Amygdala (tissue), 56 donors: ENCODE measurements at places on chromosomes 13 and 19.

- no peak for DNase-seq
These were observed 1.1 kb downstream of the ZBTB45 start for GRCh38 chr19:58518256-58519086.

DNA sequence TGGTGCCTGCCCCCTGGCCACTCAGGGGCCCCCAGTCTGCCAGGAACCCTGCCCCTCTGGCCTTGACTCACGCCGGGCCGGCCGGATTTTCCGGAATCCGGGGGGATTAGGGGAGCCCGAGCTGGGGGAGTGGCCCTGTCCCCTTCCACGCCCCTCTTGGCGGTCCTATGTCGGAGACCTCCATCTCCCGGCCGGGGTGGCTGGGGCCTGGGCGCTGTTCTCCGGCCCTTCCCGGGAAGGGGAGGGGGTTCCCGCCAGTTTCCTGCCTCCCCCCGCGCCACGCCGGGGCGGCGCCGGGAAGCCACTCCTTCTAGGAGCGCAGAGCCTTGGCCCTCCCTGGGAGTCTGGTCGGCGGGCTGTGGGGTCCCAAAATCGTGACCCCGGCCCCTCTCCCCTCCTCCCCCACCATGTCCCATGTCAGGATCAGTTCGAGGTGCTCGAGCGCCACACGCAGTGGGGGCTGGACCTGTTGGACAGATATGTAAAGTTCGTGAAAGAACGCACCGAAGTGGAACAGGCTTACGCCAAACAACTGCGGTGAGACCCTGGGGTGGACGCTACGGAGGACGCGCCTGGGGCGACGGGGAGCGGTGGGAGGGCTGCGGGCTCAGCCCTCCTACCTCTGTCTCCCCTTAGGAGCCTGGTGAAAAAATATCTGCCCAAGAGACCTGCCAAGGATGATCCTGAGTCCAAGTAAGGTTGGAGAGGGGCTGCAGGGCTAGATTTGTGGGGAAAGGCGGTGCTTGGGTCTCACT is 1.3 kb downstream of the TRIP10 start:
- DNase-seq = no peak

DNA sequence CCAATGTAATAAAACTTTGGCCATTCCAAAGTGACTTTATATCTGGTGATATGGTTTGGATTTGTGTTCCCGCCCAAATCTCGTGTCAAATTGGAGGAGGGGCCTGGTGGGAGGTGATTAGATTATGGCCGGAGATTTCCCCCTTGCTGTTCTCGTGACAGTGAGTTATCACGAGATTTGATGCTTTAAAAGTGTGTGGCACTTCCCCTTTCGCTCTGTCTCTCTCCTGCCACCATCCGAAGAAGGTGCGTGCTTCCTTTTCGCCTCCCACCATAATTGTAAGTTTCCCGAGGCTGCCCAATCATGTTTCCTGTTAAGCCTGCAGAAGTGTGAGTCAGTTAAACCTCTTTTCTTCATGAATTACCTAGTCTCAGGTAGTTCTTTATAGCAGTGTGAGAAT is 9.3 kb upstream of the NALCN start:
- DNase-seq = no peak

DNA sequence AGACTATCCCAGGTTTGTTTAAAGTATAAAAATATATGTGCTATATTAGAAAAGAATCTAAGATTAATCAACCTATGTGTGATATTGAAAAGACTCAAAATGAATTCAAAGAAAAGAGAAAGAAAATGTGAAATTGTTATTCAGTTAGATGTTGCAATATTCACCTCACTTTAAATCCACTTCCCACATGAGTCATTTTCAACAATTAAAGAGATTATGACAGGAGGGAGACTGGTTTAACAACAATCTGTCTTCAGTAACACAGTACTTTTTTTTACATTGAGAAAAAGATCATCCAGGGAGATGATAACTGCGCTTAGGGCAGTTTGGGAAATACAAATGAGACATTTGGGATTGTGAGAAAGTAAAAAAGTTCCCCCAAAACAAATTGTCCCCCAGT is 1246.2 kb downstream of the SLITRK1 start:
- DNase-seq = no peak

DNA sequence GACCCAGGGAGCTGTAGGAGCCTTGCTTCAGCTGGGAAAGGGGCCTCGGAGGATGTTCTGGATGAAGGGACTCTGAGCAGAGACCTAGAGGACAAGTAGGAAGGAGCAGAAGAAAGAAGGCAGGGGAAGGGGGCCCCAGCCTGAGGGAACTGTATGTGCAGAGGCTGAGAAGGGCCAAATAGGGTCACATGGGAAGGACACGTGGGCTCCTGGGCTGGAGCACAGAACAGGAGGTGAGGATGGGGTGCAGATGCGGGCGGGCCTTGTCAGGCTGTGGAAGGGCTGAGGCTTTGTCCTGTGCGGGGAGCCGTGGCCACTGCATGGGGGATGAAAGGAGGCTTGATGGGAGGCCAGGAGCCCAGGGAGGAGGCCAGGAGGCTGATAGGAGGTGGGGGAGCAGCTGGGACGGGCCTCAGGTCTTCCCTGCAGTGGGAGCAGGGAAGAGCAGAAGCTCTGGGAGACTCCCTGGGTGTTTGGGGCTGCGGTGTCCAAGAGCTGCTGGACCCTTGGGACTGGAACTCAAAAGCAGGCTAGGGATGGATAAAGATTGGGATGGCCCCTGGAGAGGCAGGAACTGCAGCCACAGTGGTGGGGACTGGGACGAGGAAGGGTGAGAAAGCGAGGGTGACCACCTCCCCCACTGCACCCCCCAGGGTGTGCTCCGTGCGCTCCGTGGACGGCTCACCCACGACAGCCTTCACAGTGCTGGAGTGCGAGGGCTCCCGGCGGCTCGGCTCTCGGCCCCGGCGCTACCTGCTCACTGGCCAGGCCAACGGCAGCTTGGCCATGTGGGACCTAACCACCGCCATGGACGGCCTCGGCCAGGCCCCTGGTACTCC is 11.4 kb upstream of the LTBP4 start:
- no peak for DNase-seq

- no peak for DNase-seq
These were observed 15.2 kb downstream of the KCTD15 start for GRCh38 chr19:33811736-33812387.

DNA sequence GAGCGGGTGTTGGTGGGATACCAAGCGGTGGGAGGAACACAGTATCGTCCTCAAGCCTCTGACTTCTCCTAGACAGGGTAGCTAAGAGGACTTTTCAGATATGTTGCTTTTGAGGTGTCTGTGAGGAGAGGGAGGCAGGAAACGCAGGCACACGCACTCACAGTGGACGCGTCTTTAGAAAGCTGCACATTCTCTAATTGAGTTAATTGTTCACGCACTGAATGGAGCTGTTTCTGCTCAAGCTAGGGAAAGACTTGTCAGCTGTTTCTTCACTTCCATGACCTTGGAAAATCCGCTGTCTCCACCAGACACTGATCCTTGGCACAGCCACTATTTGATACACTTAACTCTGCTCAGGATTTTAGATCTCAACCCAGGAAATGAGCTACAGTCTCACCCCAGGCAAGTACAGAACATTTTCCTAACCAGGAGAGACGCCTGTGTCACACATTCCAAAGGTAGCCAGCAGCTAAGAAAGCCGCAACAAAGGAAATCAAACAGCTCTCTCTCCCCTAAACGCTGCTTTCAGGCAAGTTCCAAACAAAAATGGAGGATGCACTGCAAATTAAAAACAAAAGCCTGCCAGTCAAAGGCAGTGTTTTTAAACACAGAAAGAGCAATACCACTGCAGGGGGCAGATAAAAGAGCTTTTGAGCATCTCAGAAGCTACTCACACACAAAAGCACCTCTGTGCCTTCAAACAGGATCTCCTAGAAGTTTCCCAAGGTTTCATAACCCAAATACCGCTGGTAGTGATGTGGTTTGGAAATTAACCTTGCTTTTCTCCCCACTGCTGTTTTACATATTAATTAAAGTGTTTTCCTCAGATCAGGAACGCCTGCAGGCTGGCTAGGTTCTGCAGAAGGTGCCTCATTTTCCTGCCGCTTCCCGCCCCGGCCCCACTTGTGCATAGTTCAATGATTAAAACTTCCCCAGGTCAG is 57.3 kb downstream of the IRS2 start:
- no peak for DNase-seq

DNA sequence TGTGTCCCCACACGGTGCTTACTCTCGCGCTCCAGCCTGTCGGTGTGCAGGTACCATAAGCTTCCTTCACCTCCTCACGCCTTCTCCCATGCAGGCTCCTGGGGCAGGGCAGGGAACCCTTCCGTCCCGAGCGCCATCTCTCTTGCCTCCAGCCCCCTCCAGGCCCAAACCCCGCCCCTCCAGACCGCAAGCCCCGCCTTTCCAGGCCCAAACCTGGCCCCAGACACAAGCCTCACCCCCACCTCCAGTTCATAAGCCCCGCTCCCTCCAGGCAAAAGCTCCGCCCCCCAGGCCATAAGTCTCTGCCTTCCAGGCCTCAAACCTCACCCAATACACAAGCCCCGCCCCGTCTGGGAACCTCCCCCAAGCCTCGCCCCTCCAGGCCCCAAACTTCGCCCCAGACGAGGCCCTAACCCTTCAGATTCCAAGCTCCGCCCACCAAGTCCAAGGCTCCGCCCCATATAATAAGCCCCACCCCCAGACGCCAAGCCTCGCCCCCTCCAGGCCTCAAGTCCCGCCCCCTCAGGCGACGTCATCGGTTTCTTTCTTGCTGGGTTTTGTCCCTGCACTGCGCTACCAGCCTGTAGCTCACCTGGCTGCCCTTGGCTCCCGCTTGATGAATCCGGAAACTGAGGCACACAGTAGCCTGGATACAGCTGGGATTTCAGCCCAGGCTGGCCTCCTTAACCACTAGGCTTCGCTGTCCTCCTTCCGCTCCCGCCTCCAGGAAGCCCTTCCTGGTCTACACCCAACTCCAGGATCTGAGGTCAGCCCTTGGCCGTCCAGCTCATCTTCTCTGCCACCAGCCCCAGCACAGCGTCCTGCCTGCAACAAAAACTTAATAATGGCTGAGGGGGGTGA is 16.1 kb downstream of the MKNK2 start:
- no peak for DNase-seq

GRCh38 chr19:14096272-14096992 is 5.9 kb upstream of the SAMD1 start:
- no peak for DNase-seq

GRCh38 chr19:30479231-30479630 is 107.0 kb downstream of the ZNF536 start:
- no peak for DNase-seq

DNA sequence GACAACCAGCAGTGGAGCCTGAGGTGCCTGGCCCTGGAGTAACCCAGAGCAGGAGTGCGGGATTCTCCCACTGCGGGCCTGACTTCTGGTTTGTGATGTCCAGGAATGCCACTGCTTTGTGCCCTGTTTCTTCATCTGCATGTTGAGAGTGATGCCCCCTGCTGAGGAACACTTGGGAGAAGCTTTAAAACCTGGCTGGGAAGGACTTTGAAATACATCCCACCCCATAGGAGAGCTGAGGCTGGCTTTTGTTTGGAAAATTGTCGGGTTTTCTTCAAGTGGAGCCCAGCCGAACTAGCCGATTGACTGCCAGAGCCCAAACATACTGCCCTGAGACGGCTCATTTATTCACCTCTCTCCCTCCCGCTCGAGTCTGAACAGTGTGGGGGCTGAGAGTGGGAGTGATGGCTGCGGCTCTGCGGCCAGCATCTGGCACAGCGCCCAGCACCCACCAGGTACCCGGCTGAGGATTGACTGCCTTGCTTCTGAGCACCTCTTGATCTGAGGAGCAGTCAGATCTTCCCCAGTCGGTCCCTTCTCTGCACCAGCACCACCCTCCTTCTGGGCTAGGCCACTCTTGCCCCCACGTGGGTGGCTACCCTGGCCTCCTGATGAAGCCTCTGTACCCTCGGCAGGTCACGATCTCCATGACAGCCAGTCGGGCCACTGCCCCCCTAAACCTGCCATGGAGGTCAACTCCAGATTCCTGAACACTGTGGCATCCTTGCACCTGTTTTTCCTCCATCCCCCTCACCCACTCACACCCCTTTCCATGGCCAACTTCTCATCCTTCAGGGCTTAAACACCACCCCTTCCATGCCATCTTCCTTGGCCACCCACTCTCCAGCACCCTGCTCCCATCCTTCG is 148.9 kb downstream of the SIPA1L3 start:
- no peak for DNase-seq

- no peak for DNase-seq
These were observed 4.2 kb downstream of the PRR12 start for GRCh38 chr19:49594993-49595818.

DNA sequence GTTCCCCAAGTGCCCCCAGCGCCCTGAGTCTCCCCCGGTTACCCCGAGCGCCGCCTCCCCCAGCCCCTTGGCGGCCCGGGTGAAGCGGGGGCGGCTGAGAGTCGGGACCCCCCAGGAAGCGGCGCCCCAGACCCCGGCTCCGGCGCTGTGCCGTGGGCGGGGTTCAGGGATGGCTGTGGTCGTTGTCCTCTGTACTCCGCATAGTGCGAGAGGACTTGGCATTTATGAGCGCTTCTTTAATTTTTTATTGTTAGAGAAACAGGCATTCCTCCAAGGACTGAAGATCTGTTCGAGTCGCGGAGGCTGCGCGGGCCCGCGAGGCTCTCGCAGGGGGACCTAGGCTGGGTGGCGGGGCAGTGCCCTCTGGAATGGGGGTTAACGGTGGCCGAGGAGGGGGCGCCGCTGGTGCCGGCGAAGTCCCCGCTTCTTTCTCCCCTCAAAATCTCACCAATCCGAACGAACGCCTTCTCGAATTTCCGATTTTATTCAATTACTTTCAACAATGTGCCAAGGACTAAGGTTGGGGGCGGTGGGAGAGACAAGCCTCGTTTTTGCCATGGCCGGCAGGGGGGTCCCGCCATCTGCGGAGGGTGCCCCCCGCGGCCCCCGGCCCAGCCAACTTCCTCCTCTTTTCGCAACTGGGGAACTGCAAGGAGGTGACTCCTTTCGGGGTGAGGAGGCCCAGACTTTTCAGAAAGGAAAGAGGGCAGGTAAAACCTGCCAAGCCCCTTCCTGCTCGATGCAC is 596 bp upstream of the GJB2 start:
- no peak for DNase-seq

DNA sequence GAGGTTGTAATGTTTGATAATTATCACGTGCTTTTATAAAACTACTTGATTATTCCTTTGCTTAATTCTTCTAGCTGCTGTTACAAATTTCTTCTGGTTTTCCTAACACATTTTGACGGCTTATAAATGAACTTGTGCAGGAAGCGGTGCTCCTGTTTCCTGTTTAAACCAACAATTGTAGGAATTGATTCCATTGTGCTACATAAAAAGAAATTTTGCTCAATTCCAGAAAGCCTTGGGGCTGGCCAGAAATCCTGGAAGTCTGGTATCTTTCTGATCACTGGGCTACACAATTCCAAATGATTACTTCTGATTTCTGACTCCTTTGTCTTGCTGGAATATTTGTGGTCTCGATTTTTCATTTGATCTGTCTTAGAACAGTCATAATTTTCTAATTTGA is 14.9 kb downstream of the RFC3 start:
- no peak for DNase-seq

DNA sequence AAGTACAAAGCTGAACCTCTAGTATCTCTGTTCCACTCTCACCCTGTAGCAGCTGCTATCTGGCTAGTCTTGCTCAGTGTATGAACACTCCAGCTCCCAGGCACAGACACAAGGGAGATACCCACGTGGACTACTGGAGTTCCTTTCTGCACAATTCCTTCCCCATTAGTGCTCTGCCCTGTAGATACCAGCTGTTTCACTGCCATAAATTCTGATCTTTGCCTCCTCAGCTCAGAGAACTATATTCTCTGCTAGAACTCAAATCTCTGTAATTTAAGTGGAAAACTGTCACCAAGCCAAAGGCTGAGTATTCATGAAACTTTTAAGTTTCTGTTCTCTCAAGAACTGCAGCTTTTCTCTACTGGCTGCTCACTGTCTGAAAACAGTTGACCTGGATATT is 273.7 kb downstream of the DIAPH3 start:
- no peak for DNase-seq
